Diencephalon (tissue), 1 donor: ENCODE measurements at places on chromosomes 2 and 18. TPM values are rescaled to one million over a fixed set of nuclear protein-coding genes. Genes with fewer than 3 reads are reported as not detected.

The FNDC4 gene
- 52.8 TPM for total RNA-seq

The GLI2 gene
- 1.2 TPM for total RNA-seq

The GTF2A1L gene
- total RNA-seq: 0.69 TPM

The FSIP2 gene
- 2.3 TPM for total RNA-seq

The AOX1 gene
- total RNA-seq: 2.1 TPM

The NPHP1 gene
- total RNA-seq: 12.9 TPM

The POTEC gene
- total RNA-seq: 0.46 TPM

The ASTL gene
- not detected for total RNA-seq

The DSG2 gene
- 6.2 TPM for total RNA-seq

The CAVIN2 gene
- total RNA-seq: 5.3 TPM

The TRMT61B gene
- 25.6 TPM for total RNA-seq

The ABHD3 gene
- 11.8 TPM for total RNA-seq

The LYG1 gene
- total RNA-seq: 0.46 TPM

The HNMT gene
- 43.6 TPM for total RNA-seq
